ENCODE measurements at places on chromosomes 3 and 15.

DNA sequence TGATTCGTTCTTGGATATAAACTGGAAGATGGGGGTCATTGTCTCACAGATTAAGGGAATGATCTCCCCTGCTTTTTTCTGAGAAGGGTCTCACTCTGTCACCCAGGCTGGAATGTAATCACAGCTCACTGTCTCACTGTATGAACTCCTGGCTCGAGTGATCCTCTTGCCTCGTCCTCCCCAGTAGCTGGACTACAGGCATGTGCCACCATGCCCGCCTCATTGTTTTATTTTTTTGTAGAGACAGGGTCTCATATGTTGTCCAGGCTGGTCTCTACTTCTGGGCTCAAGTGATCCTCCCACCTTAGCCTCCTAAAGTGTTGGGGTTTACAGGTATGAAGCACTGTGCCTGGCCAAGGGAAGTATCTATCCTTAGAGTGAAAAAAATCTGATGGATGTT is 5.4 kb downstream of the OXSR1 start:
- no peak for DNase-seq

GRCh38 chr3:126102011-126102410 is 18.1 kb upstream of the SLC41A3 start:
- no peak for DNase-seq

DNA sequence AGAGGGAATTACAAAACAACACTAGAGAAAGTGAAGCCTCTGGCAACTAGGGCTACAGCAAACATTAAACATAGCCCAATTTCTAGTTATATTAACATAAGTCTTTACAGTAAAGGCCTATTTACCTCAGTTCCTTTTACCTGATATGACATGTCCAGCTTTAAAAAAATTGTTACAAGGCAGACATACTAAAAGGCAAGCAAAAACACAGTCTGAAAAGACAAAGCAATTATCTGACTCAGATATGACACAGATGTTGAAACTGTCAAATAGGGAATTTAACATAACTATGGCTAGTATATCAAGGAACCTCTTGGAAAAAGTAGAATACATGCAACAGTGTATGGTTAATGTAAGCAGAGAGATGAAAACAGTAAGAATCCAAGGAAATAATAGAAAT is 238.6 kb downstream of the RAP2B start:
- DNase-seq, result no peak

DNA sequence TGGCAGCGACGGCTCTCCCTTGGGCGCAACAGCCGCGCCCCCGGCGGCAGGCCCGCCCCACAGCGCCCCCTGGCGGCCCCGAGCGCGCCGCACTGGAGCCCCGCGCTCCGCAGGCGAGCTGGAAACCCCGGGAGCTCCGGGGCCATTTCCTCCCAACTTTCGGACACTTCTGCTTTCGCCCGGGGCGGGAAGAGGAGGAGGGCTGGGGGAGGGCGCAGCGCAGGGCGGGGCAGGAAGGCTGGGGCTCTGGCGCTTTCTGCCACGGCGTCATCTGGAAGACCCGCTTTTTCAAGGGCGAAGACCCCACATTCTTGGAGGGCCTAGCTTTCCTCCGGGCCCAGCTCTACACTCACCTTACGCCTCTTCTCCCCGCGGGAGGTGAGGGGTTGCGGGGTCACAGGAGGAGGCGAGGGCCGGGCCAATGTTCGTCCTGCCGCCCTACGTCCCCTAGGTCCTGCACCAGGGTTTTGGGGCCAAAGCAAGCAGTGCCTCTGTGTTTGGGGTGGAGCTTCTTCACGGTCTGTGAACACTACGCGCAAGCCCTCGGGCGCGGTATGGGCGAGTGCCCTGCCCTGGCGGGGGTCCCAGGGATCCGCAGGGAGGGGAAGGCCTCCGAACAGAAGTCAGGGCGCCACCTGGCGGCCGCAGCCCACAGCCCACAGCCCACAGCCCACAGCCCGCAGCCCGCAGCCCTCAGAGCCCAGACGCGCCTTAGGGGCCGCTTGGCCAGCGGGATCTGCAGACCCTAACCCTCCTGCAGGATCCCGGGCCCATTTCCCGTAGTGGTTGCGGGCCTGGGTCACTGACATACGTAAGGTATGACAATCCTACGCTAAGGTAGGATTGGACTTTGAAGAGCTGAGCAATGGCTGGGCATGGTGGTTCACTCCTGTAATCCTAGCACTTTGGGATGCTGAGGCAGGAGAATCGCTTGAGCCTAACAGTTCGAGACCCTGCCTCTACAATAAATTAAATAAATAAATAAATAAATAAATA is 31.1 kb downstream of the FOXL2 start:
- peak; percentile 91 for DNase-seq

GRCh38 chr15:63014578-63014977 is 28.0 kb upstream of the TPM1 start:
- DNase-seq, result no peak

- no peak for DNase-seq
Observed at GRCh38 chr3:89364314-89364713, 256.9 kb downstream of the EPHA3 start.

DNA sequence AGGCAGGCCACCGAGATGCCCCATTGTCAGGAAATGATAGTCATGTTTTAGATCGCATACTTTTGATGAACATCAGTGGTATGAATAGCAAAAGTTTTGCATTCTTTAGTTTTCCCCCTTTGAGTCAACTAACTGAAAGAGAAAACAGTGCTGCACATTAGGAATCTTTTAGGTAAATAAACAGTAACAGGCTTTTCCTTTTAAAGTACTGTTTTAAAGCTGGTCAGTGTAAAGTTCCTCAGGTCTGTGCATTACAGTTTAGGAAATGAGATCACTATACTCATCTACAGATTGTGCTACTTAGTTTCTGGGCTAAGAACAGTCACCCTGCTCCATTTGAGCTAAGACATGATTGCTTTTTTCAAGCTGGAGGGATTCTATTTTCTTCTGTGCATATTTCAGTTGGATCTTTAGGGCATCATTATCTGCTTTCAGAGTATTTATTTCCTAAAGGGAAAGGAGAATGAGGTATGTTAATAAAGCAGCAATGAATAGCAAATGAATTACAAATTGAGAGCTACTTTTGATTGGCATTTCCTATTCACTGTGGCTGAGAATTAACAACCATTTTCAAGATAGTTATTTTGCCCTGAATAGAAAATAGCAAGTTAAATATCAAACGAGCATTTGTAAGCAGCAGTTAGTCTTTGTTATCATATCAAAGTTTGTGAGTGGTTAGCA is 36.5 kb downstream of the FAM98B start:
- no peak for DNase-seq

DNA sequence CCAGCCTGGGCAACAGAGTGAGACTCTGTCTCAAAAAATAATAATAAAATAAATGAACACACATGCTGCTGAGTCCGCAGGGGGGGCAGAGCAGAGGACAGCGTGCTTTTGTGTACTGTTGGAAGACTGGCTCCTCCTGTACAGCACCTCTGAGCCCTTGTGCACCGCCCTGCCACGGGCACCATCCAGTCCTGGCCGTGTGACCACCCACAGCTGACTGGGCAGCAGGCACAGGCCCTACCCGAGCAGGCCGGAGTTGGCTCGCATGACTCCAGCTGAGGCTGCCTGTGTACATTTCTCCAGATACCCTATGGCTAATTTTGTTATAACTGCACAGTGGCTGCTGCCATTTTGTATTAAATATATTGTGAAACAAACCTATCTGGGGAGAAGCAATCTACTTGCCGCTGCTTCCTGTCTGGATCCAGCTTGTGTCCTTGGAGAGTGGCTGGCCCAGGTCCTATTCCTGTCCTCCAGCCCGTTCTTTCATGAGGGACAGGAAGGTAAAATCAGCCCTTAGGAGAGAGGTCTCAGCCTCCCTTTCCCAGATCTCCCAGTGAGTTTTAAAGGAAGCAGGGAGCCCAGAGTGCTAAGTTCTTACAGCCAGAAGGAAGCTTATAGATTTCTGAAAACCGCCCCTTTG is 14.6 kb downstream of the IVD start:
- DNase-seq, result no peak

GRCh38 chr3:185744997-185745843 is 79.6 kb downstream of the IGF2BP2 start:
- no peak for DNase-seq

- peak; percentile 45 for DNase-seq
Observed at GRCh38 chr3:72938471-72939265, 50.8 kb downstream of the GXYLT2 start.

GRCh38 chr15:38062696-38063095 is 128.3 kb downstream of the TMCO5A start:
- DNase-seq, result no peak

- no peak for DNase-seq
Observed at GRCh38 chr15:93656041-93656440, 567.0 kb upstream of the RGMA start.

- DNase-seq, result peak; percentile 84
Observed at GRCh38 chr3:64685800-64686445, 1.9 kb downstream of the ADAMTS9 start.

- DNase-seq, result no peak
Observed at GRCh38 chr3:44923632-44924456, 49.4 kb downstream of the TGM4 start.
